ENCODE measurements at places on chromosomes 6 and 20.

DNA sequence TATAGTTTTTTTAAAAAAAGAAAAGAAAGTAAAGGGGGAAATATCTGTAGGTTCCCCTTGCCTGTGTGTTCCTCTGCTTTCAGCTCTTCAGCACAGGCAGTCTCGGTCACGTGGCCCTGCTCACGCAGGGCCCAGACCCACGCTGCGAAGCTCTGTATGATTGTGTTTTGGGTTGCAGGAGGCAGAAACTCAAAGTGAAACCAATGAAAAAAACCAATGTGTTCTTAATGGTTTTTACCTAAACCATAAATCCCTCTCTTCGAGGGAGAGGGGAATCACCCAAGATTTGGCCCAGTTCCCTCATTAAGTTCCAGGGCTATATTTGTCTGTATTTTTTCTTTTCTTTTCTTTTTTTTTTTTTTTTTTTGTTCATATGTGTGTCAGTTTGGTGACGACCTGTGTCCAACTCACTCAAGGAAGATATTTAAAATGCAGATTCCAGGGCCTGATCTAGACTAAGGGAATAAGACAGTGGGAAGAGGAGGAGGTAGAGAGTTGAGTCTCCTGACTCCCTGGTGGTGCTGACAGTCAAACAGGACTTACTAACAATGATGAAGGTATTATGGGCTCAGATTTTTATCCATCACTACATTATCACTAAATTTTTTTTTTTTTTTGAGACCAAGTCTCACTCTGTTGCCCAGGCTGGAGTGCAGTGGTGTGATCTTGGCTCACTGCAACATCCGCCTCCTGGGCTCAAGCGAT, 33.8 kb upstream of the RREB1 start:
- no peak for DNase-seq

GRCh38 chr6:139343052-139343750, 31.2 kb downstream of the CITED2 start:
- no peak for DNase-seq

GRCh38 chr20:22423190-22423832, 161.1 kb downstream of the FOXA2 start:
- no peak for DNase-seq

DNA sequence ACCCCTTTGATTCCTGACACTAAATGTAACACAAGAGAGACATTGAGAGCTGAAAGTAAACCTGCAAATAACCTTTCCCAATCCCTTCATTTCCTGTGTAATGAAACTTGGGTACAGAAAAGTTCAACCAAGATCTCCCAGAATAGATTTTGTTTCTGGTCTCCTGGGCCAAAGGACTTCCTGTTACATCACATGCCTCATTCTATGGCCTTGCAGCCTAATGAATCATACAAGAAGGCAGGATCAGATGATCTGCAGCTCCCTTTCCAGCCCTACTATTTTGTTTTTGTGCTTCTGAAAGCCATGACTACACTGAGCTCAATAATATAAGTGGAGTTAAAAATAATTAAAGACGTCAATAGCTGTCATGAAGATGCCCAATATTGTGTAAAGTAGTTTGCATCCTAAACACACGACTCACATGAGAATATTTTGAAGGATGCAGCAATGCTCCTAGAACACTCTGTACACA, 73.4 kb upstream of the NOX3 start:
- DNase-seq = no peak

DNA sequence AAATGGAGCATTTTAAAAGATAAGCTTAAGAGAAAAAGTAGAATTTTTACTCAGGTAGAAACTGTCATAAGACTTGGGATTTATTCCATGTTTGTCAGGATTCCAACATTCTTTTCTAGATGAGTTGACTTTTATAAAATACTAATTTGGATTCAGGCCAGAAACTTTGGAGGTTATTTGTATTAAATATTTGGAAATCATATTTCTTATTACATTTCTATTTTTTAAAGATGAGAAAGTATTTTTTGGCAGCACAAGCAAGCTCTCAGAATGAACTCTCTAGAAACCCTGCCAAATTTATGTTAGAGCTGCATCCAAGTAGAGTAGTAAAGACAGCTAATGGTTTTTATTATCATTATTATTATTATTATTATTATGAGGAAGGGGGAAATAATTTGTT, 1014.9 kb upstream of the GJE1 start:
- DNase-seq = no peak

- no peak for DNase-seq
Measured at GRCh38 chr6:13579911-13580310, 5.5 kb downstream of the SIRT5 start.

DNA sequence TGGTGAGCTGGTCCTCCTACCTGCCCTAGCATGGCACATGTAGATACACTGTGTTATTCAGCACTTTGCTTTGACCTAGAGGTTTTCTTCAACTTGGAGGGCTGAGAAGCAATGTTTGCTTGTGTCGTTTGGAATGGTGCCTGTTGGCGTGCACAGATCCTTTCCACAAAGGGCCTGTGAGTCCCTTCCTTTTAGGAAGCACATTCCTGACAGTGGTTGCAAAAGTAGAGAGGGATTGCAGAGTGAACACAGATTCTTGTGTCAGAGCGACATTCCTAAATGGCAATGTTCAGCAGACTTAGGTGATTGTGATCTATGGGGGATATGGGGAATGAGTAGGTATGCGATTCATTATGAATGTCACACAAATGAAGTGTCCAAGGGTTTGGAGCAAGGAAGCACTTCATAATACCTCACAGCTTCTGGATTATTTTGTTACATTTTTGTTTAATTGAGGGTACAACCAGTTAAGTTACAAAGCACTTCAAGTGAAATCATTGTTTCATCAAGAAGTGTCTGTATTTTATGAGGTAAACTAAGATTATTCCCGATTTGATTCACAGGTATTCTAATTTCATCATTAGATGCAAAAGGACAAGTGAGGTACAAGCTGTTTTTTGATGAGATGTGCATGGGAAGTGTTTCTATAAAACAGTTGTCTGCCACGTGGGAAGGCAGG, 713 bp upstream of the RNF144B start:
- no peak for DNase-seq

DNA sequence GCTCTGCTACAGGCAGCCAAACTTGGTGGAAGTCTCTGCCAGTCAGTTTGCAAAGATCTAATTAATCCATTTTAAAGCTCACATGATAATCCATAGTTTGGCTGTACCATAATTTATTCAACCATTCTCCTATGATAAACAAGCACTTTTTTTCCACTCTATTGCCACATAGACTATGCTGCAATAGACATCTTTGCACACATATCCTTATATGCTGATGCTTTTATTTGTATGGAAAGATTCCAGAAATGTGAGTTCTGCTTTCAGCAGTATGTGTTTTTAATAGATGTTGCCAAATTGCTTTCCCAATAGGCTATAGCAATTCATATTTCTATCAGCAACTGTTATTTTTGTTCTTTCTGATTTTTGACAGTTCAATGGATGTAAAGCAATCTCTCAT, 628.0 kb downstream of the KIF16B start:
- no peak for DNase-seq

DNA sequence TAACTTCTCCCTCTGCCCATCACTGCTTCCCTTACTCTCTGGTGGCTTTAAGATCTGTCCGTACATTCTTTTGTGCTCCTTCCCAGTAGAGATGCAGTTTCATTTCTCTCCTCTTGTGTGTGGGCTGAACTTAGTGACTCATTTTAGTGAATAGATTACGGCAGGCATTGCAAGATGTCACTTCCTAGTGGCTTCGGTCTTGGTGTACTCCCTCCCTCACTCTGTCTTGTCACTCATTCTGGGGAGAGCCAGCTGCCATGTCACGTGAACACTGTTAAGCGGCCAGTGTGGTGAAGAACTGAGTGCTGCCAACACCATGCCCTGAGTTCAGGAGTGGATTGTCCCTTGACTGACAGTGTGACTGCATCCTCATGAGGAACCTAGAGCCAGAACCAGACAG, 115.9 kb downstream of the OTOR start:
- no peak for DNase-seq

- no peak for DNase-seq
Measured at GRCh38 chr20:17967521-17968365, 851 bp downstream of the SNX5 start.

DNA sequence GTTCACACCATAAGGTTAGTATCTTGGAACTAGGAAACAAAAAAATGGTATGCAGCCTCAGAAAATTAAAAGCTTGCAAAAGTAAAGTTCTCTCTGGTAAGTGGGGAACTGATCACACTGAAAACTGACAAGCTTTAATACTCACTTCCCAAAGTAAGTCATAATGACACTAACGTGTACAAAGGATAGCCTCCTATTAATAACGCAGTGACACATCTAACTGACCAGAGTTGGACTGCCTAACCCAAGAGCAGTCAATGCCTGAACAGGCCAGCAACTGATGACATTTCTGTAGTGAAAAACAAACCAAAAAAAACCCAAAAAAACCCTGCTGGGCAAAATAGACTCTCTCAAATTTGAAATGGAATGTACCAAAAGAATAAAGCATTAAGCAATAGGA, 30.7 kb downstream of the CHD6 start:
- no peak for DNase-seq

- no peak for DNase-seq
Measured at GRCh38 chr20:3371754-3372153, 35.7 kb downstream of the DNAAF9 start.

DNA sequence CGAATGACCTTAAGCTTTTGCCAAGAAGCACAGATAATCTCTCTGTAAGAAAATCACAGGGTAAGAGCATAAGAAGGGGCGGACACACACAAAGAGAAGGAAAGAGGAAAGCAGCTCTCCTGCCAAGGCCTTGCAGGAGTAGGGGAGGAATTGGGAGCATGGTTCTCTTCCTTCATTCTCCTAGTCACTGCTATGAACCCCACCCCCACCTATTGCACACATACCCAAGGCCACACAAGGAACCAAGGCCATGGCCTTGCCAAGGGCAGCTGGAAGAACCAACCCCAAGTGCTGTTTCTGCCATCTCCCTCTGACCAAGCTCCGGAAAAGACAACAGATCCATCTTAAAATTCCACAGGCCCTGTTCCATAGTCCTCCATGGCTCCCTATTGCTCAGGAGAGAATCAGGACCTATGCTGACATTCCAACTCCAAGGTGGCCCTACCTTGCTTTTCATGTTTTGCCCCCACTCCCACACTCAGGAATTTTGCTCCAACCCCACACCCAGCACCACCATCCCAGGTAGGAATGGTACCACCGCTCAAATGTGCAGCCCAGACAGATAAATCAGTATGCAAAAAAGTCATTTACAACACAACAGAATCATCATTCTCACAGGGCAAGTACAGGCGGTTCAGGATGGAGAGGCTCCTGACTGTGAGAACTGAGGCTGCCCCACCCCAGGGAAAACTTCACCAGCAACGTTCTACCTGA, 31.3 kb downstream of the TRAM2 start:
- DNase-seq = no peak

- no peak for DNase-seq
Measured at GRCh38 chr6:25899580-25900408, 25.8 kb upstream of the SLC17A3 start.

DNA sequence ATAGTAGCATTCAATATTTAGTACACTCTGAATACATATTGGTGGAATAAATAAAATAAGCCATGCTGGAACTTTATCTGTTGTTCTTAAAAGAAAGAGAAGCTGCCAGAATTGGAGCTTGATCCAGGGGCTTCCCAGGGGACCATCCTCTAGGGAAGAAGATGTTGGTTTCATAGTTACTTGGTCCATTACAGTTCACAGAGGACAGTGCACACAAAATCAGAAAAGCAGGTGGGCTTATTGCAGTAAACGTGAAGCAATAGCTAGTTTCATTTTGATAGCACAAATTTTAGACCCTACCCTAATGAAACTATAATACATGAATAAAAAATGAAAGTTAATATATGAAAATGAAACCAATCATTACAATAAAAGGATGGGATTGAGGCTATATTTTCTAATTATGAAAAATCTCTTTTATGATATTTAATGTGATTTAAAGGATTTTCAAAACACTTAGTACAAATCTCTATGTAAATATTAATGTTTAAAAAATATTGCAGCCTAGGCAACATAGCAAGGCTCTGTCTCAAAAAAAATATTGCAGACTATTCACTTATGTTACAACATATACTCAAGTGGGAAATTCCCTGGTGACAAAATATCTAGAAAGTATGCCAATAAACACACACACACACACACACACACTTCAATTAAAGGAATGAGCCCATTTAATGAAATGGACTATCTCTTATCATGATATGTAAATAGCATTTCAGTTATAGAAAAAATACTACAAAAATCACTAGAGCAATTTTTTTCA, 227.0 kb upstream of the MARCKS start:
- DNase-seq = no peak

GRCh38 chr6:107695061-107695720, 128.9 kb downstream of the SCML4 start:
- no peak for DNase-seq

DNA sequence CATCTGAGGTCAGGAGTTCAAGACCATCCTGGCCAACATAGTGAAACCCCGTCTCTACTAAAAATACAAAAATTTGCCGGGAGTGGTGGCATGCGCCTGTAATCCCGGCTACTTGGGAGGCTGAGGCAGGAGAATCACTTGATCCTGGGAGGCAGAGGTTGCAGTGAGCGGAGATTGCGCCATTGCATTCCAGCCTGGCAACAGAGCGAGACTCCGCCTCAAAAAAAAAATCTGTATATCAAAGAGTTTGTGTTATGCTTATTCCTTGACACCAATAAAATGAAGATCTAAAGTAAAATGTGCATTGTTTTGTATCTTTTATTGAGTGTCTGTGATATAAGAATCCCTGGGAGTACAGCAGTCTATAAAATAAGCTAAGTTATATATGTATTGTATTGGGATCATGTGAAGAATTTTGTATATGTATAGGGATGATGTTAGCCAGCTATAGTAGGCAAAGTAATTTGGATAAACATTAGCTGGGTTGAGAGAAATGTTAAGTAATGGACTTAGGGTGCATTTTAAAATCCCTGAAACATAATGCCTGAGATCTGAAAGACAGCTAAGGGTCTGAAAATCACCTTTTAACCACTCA, 10.9 kb downstream of the TBP start:
- DNase-seq = no peak

GRCh38 chr6:158410784-158411183, 98.5 kb downstream of the TULP4 start:
- DNase-seq = no peak

DNA sequence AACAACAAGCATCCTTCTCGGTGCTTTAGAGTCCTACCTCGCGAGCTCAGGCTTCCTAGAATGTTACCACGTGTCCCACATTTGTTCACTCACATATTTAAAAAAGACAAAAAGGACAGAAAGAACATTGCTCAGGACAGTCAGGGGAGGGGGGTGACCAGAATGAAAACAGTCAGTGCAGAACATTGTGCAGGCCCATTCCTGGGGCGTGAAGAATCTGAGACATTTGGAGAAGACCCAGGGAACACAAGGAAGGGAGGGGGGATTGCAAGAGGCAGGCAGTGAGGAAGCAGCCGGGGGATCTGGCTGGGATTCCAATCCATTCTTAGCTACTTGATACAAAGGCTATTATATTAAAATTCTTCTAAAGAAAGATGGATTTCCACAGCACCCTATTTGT, 270.4 kb upstream of the CITED2 start:
- DNase-seq = no peak
